Activated naive CD4-positive, alpha-beta T cell treated with anti-CD3 and anti-CD28 coated beads, Interleukin-2, amount 50 U/mL, for 72 hours (primary cell): ENCODE measurements at places on chromosomes 13 and 19. TPM values are rescaled to one million over a fixed set of nuclear protein-coding genes. Genes with fewer than 3 reads are reported as not detected.

DNA sequence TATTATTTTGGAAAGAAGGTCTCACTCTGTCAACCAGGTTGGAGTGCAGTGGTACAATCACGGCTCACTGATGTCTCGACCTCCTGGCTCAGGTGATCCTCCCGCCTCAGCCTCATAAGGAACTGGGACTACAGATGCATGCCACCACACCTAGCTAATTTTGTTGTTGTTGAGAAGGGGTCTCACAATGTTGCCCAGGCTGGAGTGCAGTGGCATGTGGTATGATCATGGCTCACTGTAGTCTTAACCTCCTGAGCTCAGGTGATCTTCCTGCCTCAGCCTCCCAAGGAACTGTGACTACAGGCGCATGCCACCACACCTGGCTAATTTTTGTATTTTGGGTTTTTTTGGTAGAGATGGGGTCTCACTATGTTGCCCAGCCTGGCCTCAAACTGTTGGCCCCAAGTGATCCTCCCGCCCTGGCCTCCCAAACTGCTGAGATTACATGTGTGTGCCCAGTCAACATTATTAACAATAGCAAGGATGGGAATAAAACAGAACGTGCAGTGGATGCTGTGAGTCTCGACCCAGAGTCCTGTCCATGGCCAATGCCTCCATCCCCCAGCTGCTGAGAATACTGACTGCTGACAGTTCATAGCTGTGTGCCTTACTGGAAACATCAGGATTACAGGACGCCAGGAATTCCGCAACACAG lies 5.4 kb upstream of the MBD3L3 start:
- no peak for DNase-seq

DNA sequence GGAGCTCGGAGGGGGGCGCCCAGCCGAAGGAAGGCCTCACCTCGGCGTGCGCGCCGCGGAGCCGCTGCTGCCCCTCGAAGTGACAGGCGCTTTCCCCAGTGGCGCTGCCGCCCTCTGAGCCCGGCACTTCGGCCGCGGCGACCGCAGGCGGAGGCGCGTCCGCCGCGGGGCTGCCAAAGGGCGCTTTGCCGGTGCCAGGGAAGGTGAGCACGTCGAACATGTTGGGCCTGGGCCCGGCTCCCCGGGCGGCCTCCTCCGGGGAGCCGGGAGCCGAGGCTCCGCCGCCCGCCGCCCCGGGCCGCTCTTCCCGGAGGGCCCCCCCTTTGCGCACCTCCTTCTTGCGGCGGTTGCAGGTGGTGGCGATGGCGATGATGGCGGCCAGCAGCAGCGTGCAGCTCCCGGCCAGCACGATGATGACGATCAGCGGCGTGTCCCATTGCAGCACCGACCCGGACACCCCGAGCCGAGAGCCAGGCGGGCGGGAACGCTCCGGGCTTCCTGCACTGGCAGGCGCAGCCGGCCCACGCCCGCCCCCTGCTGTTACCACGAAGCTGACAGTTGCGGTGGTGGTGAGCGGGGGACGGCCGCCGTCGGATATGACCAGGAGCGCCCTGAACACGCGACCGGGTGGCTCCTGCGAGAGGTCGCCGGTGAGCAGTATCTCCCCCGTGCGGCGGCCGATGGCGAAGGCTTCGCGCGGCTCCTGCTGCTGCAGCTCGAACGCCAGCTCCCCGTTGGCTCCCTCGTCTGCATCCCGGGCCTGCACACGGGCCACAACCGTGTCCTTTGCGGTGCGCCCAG lies 2.5 kb downstream of the PCDH8 start:
- DNase-seq = no peak

- no peak for DNase-seq
Measured at GRCh38 chr13:114151031-114151430, 18.6 kb upstream of the RASA3 start.

- no peak for DNase-seq
Measured at GRCh38 chr13:33445476-33445875, 159.9 kb upstream of the STARD13 start.

DNA sequence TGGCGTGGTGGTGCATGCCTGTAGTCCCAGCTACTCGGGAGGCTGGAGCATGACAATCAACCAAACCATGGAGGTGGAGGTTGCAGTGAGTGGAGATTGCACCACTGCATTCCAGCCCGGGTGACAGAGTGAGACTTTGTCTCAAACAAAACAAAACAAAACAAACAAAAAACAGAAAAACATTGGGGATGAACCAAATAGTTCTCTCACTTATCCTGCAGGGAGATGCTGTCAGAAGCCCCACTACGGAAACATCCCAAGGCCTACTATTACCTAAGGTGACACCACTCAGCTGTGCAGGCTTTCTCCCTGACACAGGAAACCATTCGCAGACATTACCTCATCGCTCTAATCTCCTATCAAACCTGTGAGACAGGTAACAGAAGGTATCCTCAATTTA lies 113.5 kb downstream of the FOXO1 start:
- DNase-seq = no peak

- no peak for DNase-seq
Measured at GRCh38 chr13:110483386-110483968, 78.0 kb downstream of the RAB20 start.

GRCh38 chr19:38892841-38893240 lies 6.6 kb downstream of the SIRT2 start:
- no peak for DNase-seq

GRCh38 chr13:45705918-45706317 lies 3.8 kb downstream of the CBY2 start:
- DNase-seq = no peak

DNA sequence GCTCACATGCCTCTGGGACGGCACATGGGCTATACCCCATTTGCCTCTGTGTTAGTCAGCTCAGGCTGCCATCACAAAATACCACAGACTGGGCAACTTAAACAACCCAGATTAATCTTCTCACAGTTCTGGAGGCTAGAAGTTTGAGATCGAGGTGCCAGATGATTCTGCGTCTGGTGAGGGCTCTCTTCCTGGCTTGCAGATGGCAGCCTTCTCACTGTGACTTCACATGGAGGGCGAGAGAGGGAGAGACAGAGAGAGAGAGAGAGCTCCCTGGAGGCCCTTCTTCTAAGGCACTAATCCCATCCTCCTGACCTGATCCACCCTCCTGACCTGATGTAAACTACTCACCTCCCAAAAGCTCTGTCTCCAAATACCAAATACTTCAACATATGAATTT lies 55.0 kb downstream of the GPR12 start:
- no peak for DNase-seq

GRCh38 chr13:110593430-110594130 lies 21.8 kb upstream of the NAXD start:
- DNase-seq = no peak

DNA sequence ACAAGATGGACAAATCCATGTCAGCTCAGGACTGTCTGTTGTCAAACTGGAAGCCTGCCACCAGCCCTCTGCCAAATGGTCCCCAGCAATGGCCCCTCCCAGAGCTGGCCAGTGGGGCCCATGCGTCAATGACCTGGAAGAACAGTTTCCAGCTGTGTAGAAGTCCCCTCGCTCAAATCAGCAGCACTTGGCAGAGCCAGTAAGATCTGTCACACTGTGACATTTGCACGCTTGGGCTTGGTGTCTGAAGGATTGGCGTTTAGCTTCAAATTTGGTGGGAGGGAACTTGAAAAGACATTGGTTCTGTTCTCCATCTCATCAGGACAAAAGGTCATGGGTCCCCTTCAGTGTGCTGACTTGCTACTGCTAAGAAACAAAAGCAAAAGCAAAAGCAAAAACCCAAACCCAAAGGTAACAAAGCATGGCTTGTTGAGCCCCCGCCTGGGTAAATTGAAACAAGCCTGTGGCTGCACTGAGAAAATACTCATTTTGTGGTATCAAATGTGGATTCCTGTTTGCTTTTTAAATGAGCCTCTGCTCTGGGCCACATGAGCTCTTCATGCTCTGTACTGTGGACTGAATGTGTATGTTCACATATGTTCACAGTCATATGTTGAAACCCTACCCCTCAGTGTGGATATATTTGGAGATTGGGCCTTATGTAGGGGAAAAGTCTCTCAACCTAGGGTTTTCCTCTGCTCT lies 253.6 kb upstream of the MAB21L1 start:
- no peak for DNase-seq

DNA sequence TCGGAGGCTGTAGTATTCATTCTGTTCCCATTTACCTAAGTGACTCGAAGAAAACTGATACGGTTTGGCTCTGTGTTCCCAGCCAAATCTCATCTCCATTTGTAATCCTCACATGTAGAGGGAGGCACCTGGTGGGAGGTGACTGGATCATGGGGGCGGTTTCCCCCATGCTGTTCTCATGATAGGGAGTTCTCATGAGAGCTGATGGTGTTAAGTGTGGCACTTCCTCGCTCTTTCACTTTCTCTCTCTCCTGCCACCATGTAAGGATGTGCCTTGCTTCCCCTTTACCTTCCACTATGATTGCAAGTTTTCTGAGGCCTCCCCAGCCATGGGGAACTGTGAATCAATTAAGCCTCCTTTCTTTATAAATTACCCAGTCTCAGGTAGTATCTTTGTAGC lies 23.5 kb downstream of the SLAIN1 start:
- DNase-seq = no peak

- peak; percentile 71 for DNase-seq
Measured at GRCh38 chr19:50358483-50359327, 6.7 kb downstream of the NAPSA start.

- DNase-seq = no peak
Measured at GRCh38 chr19:49536921-49537462, 9.2 kb downstream of the RCN3 start.

DNA sequence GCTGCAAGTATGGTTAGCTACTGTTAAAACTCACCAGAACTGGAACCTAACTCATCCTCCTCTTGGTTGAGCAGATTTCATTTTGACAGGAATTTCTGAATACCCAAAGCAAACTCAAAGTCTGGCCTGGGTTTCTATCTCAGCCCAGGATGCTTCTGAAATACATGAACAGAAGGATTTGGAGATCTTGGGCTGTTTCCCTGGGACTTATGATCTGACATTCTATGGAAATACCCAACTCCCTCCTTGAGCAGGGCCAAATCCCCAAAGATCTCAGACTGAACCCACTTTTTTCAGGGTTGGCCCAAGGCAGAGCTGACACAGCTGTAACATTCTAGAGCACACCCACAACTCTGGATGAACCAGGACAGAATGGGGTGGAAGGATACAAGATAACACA lies 1.1 kb upstream of the ITM2B start:
- no peak for DNase-seq

- DNase-seq = peak; percentile 50
Measured at GRCh38 chr13:113113846-113114271, 8.3 kb downstream of the F7 start.

- DNase-seq = no peak
Measured at GRCh38 chr13:46753137-46753536, 43.8 kb downstream of the ESD start.

DNA sequence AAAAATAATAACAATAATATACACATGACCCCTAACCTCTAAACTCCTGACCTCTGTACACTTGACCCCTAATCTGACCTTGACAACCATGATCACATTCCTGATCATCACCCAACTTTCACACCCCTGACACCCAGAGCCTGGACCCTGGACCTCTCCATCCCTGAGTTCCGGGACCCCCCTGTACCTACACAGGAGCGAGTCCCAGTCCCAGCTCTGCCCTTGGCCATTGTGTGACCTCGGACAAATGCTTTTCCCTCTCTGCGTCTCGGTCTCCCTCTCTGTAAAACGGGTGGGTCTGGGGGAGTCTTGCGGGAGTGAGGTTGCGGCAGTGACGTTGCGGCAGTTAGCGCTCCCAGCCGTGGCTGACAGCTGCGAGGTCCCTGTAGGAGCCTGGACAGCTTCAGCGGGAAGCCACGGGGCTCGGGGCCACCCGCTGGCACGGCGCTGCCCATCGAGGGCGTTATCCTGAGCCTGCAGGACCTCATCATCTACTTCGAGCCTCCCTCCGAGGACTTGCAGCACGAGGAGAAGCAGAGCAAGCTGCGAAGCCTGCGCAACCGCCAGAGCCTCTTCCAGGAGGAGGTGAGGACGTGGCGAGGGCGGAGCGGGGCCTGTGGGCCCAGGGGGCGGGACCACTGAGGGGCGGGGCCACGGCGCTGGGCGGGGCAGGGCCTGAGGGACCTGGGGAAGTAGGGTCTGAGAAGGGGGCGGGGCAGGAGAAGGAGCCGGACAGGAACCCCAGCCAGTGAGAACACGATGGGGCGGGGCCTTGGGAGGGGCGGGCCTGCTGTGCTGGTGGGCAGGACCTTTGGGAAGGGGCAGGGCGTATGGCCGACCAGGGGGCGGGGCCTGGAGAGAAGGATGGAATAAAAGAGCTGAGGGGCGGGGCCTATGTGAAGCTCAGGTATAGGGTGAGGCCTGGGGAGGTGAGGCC lies 19.2 kb downstream of the RYR1 start:
- no peak for DNase-seq

DNA sequence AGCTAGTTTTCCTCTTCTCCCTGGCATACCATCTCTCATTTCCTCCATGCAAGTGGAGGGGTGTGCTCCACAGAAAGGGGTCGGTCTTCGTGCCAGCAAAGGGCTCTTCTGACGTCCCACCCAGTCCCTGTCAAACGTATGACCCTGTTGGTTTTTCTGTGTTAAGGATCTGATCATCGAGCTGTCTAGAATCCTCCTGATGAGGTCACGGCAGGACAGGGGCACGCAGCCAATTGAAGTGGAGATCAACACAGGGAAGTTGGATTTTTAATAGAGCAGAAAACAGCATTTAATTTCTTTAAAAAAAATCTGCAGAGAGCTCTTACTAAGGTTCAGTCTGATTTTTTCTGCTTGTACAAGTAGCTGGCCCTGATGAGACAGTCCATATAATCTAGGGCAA lies 339.4 kb downstream of the TEX29 start:
- no peak for DNase-seq

Gene GPI
- 359 TPM for total RNA-seq

Gene NAPSA
- 166 TPM for total RNA-seq

Gene KIR3DL2
- total RNA-seq = 0.98 TPM

Gene PPM1N
- 7.4 TPM for total RNA-seq

Gene TINCR
- 0.82 TPM for total RNA-seq
